ENCODE measurements at places on chromosomes 2 and 18. TPM values are rescaled to one million over a fixed set of nuclear protein-coding genes. Genes with fewer than 3 reads are reported as not detected.

- DNase-seq, result no peak
These were observed 84.2 kb upstream of the PIK3C3 start for GRCh38 chr18:41870817-41871216.

GRCh38 chr2:99689145-99689742 lies 199.4 kb upstream of the REV1 start:
- DNase-seq, result no peak

GRCh38 chr18:49731421-49731841 lies 81.9 kb downstream of the ACAA2 start:
- DNase-seq, result no peak

DNA sequence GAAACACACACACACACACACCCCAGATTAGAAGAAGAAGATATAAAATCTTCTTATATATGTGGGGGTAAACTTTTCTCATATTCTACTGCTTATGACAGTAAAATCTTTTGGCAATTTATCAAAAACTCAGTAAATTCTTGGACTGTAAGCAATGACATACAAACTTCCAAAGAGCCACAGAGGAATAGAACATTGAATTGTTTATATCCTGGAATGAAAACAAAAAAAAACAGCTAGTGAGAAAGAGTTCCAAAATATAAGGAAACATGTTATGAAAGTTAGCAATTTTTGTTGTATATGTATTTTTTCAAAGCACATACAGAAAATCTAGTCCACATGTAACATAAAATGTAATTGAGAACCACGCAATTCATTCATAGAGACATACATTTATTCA lies 764.9 kb downstream of the DSC3 start:
- DNase-seq, result no peak

- DNase-seq, result no peak
These were observed 34.9 kb downstream of the G6PC2 start for GRCh38 chr2:168935810-168936581.

DNA sequence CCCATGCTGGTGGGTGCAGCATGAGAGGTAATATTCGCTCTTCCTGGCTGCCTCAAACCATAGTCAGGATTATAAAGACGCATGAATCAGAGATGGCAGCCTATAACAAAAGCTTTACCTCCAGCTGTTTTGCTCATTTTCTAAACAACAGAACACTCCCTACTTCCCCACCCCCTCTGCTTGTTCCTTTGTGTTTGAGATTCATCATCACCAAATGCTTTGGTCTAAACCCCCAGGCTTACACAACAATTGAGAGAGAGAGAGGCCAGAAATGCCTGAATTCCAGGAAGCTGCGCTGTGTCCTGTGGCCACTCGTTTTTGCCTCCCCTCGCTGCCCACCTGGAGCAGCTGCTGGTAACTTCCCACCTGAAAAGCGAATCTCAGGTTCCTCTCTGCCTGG lies 78.8 kb upstream of the CAPN13 start:
- DNase-seq, result no peak

GRCh38 chr18:75213611-75214331 lies 3.2 kb downstream of the TSHZ1 start:
- no peak for DNase-seq

DNA sequence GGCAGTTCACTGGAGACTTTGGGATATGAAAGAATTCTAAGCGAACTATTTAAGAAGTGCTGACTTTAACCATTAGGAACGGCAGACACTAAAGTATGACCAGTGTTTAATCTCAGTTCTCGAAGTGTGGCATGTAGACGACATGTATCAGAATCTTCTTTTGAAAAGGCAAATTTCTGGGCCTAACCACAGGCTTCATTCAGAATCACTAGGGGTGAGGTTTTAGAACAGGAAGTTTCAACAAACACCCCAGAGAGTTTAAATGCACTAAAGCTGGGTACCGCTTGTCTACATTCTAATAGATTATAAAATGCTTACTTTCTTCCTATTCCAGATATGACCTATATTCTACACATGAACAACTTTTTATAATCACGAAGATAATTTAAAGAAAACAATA lies 180.3 kb downstream of the ANKRD44 start:
- DNase-seq, result peak; percentile 15

DNA sequence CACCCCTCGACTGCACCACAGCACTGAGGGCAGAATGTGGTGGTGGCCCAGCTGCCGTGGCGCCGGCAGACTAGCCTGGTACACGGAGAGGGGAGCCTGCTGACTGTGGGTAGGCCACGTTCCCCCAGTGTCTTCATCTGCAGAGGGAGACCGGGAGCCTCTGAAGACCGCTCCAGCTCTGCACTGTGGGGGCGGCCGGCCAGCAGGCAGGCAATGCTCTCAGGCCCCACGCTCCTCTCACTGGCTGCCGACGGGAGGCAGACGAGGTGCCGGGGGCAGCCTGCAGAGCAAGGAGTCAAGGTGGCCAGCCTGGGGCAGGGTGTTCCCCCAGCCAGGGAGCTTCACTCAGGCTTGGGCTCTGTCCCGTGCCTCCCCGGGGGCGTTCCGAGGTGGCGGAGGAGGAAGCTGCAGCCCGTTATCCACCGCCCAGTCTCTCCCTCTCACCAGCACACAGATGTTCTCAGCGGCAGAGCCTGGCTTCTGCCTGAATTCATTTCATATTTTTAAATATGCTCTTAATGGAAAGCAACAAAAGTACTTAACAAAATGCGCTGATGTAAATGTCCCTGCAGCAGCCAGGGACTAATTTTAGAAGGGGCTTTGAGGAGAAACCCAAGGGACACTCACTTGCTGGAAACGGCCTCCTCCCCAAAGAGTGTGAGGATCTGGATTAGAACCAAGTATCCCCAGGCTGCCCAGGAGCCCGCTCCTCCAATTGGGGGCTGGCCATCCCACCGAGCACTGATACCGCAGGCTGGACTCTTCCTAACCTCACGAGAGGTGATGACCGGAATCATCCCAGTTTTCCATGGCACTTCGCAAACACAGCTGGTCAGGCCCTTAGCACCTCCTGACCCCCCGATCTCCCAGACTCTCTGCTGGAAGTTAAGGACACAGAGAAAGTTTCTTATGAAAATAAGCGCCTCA lies 87.8 kb downstream of the HDAC4 start:
- DNase-seq, result peak; percentile 9

DNA sequence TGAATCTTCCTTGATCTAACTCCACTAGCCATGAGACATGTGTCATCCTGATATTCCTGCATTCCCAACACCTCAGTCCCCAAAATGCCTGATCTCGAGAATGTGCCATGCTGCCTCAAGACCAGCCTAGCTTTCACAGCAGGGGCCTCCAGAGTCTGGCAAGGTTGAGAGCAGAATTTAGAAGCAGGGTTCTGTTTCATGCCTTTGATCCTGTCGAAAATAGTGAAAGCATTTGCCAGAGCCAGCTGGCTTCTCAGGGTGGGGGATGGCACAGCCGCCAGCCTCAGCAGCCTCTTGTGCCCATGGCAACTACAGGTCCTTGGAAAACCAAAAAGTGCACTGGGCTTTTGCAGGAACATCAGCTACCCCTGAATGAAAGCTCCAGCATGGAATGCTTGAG lies 143.5 kb downstream of the RTN4 start:
- DNase-seq, result no peak

- DNase-seq, result no peak
These were observed 787 bp upstream of the TBR1 start for GRCh38 chr2:161415034-161415986.

DNA sequence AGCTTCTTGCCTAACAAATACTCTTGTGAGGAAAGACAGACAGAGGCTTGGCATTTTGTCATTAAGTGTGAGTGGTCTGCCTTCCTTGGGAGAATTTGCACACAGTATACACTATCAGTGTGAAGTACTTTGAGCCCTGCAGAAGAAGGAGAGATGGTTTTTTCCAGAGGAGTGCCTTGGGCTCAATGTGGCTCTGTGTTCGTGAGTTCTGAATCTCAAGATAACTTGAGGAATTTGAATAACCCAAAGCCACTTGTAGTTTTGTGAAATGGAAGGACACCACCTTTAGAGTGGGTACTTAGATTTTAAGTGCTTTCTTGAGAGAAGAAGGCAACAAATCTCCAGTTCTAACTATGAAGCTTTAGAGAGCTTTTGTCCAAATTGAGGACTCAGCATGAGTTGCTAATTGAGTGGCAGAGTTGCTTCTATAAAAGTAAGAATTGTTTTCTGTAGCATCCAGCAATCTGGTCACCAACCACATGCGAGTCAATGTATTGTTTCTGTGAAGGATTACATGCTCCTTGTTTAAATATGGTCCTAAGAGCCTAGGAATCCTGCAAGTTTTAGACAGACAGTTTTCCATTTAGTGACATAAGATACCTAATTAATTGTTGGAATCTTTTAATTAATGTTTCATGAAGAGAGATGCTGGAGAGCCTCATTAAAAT lies 68.3 kb downstream of the BABAM2 start:
- DNase-seq, result no peak

GRCh38 chr18:27996801-27997272 lies 180.1 kb downstream of the CDH2 start:
- DNase-seq, result no peak

- no peak for DNase-seq
These were observed 66.3 kb upstream of the XPO1 start for GRCh38 chr2:61604433-61604832.

DNA sequence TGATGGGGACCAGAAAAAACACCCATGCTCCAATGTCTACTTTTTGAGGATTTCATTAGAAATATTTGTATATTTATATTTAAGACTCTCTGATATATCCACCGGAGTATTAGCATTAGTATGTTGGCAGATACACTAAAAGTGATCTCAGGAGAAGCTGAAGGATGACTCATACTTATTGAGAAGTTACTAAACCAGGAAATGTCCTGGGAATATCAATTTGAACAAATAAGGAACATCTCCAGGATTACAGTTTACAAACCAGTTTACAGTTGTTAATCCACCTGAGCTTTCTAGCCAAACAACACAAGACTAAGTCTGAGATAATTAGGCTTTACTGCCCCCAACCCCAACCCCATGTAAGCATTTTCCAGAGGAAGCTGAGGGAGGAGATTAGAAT lies 16.1 kb upstream of the DPP4 start:
- no peak for DNase-seq

DNA sequence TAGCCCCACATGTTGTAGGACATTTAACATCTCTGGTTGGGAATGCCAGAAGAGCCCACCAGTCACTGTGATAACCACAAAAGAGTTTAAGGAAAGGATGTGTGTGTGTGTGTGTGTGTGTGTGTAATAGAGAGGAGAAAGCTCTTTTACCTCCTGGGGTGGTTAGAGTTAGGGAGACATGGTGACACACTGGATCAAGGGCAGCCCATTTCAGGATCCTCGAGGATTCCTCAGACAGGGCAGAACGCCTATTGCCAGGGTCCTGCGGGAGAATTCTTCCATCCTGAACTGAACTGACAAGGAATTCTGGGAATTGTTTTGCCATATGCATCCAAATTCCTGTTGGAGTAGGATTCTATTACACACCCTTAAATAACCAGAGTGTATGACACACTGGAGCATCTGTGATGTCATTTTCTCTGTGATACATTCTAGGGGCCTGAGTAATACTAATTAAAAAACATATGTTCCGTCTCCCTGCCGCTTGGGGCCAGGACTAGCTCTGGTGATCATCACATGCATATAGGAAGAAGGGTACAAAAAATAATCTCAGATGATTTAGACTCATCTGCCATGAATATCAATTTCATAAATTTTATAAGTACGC lies 156.4 kb upstream of the MMADHC start:
- DNase-seq, result no peak

GRCh38 chr2:1045109-1045508 lies 94.5 kb downstream of the SNTG2 start:
- DNase-seq, result no peak

DNA sequence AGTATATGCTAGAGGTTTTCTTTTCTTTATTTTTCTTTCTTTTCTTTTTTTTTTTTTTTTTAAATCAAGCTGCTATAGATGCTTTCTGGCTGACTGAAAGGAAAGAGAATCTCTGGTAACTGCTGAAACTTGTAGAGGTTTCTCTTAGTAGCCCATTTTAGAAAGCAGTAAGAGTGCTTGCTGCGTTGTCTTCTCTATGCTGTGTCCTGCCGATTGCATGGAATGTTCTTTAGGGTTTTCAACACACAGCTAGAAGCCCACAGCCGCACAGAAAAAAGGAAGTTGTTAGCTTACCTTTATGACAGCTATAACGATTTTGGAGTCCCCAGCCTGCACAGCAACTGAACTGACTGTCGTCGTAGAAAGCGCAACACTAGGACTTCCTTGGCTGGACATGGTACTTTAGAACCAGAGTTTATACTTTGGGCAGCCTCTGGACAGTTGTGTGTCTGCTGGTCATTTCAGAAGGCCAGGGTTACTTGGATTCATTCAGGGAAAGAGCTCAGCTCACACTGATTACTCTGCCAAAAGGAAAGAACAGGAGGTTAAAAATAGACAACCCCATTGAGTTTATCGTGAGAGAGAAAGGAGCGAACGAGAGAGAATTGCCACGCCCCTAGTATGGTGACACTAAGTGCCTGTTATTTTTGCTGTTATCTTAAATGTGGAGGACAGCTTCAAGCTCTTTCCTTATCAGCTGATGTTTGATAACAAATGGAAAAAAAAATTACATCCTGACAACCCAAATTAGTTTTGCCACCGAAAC lies at the start of gene CCDC141:
Gene CCDC141, minus strand, starts transcription at position 592 of the 766 bp plus-strand sequence. Its CDS starts 196 bp downstream, at position 396.
- peak; percentile 9 for DNase-seq

DNA sequence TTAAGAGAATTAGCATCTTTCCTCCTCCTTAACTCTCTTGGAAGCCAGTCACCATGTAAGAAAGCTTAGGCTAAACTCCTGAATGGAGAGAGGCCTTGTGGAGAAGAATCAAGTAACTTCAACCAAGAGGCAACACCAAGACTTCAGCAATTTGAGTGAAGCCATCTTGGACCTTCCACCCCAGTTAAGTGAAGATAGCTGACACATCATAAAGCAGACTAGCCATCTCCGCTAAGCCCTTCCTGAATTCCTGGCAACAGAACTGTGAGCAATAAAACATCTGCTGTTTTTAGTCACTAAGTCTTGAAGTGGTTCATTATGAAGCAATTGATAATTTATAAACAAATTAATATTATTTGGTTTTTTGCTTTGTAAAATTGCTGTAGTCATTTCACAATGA lies 1.5 kb upstream of the ZNF397 start:
- DNase-seq, result no peak

DNA sequence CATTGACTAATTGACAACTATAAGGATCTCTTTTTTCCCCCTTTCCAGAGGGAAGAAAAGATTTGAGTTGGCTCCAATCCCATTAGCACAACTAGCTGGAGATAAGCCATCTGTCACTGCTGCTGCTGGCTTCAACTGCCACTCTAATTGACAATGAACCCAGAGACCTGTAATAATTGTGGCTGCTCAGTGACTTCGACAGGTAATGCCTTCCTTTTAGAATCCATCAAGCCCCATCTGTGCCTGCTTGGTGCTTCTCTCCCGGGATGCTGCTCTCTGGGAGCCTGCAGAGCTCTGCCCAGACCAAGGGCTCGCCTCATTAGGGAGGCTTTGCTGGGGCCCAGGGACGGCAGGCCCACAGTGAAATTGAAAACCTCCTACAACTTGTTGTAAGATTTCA lies 376.7 kb upstream of the SOX11 start:
- no peak for DNase-seq

- no peak for DNase-seq
These were observed 93.3 kb downstream of the ACTR2 start for GRCh38 chr2:65320946-65321345.

- DNase-seq, result no peak
These were observed 91.4 kb downstream of the RTN4 start for GRCh38 chr2:54958717-54959371.

Gene IL1R1
- not detected for polyA plus RNA-seq

Gene MAPK4
- 0.39 TPM for polyA plus RNA-seq

Gene SRD5A2
- polyA plus RNA-seq, result not detected

Gene ADNP2
- polyA plus RNA-seq, result 8.1 TPM

Gene SCN2A
- polyA plus RNA-seq, result not detected

Gene CNGA3
- not detected for polyA plus RNA-seq

Gene FMNL2
- 0.14 TPM for polyA plus RNA-seq

Gene CAPG
- 18.6 TPM for polyA plus RNA-seq

Gene CASP10
- polyA plus RNA-seq, result 17.5 TPM

Gene FOXI3
- polyA plus RNA-seq, result not detected

Gene C2orf78
- polyA plus RNA-seq, result not detected

Gene CD207
- polyA plus RNA-seq, result not detected

Data from naive thymus-derived CD8-positive, alpha-beta T cell (primary cell).